ENCODE measurements at places on chromosomes 12 and 14.
A peak's percentile ranks its signal among the peaks of the same experiment; 100 is the strongest.

DNA sequence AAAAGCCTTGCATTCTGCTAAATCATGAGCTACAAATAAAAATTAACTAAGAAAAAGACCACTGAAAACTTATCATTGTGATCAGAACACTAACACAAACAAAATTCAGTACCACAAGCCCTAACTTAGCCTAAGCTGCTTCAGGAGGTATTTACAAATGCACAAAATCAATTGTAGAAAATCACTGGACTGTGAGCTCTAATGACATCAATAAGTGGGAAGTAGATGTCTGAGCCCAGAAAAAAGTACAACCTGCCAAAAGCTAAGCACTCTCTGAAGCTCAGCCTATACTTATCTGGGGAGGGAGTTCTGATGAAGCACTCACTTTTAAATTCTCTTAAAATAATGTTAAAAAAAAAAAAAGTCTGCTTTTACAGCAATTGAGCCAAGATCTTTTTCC is 92.9 kb downstream of the SLCO1B1 start:
- DNase-seq = no peak

DNA sequence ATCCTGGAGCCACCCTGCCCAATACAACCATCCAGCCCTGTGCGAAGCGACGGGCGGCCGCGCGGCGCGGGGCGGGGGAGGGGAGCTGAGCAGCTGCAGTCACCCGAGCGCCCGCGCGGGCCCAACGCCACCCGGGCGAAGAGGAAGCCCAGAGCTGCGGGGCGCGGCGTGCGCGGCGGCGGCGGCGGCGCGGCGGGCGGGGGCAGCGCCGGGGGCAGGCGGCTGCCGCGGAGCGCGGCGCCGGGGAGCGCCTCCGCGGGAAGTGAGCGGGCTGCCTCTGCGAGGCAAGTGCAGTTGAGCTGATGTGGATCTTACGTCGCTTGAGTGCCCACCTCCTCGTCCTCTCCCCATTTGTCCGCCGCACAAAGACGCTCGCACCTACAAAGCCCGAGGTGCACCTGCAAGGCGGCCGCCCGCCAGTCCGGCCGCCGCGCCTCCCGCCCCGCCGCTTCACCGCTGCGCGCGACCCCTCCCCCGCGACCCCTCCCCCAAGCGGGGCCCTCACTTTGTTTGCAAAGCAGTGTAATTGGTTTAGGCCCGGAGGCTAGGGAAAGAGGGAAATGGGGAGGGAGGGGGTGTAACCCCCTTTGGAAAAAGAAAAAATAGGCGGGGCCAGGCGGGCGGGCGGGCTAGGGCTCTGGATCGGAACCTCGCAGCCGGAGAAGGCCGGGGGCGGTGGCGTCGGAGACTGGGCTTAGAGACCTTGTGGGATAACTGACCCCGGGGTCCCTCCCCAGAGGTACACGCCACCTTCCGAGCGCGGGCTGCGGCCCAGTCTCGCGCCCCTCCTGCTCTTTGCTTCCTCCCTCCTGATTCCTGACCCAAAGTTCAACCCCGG is at the start of the genes FOXA1 and TTC6:
FOXA1 (minus strand) TSS at position 279 of the 838 bp plus-strand sequence; CDS start at position 2, 277 bp downstream.
TTC6 (plus strand) TSS at position 659 of the 838 bp plus-strand sequence. CDS start 26,436 bp downstream, outside the sequence.
- no peak for DNase-seq

DNA sequence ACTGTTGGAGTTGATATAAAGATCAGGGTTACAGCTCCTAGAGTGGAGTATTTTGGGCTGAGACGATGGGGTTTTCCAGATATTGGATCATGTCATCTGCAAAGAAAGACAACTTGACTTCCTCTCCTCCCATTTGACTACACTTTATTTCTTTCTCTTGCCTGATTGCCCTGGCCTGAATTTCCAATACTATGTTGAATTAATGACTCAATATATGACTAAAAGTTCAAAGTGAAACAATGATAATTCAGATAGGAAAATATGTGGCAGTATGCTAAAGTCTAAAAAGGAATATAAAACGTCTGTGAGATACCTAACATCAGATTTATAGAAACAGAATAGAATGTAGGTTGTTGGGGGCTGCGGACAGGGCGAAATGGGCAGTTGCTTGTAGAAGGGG is 72.2 kb downstream of the BHLHE41 start:
- DNase-seq = no peak

DNA sequence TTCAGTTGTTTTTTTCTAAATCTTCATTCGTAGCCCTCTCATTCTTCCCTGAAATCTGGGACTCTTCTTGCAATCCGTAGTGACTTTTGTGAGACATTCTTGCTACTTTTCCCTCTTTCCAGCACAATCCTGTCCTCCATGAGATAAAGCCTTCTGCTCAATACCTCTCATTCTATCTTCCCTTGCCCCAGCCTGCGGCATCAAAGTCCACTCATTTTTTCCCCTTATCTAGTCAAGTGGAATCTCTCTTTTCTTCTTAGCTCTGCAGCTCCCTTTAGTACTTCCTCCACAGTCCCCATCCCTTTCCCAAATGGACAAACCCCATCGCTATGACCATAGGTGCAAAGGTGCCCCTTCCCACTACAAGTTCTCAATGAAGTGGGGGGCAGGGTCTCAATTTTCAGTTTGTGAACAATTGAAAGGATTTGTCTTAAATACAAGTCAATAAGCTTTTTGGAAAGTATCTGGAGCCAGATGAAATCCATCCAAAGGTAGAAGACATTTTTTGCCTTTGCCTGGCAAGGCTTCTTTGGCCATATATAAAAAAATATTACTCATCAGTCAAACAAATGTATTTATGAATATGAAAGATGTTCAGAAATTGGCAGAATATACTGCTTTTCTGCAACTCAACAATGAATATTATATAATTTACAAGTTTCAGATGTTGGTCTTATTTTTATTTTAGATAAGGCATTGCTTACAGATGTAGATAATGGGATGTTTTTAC is 179.4 kb downstream of the SNAPC1 start:
- DNase-seq = no peak

- no peak for DNase-seq
Measured at GRCh38 chr14:78412475-78412874, 242.3 kb downstream of the NRXN3 start.

DNA sequence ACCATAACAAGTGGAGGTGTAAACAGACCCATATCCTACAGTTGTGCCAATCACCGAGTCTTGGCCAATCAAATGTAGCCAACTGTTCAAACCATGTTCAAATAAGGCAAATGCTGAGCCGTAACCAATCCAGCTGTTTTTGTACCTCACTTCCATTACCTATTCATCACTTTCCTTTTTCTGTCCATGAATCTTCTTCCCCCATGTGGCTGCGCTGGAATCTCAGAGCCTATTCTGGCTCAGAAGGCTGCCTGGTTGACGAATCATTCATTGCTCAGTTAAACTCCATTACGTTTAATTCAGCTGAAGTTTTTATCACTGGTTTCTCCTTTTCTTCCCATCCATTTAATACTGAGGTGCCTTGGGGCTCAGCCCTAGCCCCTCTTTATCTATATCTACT is 71.1 kb downstream of the TBC1D30 start:
- no peak for DNase-seq

- no peak for DNase-seq
Measured at GRCh38 chr12:109459247-109459646, 17.9 kb downstream of the KCTD10 start.

- DNase-seq = no peak
Measured at GRCh38 chr12:63400718-63401117, 249.7 kb upstream of the AVPR1A start.

GRCh38 chr12:84046859-84047258 is 865.7 kb downstream of the SLC6A15 start:
- no peak for DNase-seq

DNA sequence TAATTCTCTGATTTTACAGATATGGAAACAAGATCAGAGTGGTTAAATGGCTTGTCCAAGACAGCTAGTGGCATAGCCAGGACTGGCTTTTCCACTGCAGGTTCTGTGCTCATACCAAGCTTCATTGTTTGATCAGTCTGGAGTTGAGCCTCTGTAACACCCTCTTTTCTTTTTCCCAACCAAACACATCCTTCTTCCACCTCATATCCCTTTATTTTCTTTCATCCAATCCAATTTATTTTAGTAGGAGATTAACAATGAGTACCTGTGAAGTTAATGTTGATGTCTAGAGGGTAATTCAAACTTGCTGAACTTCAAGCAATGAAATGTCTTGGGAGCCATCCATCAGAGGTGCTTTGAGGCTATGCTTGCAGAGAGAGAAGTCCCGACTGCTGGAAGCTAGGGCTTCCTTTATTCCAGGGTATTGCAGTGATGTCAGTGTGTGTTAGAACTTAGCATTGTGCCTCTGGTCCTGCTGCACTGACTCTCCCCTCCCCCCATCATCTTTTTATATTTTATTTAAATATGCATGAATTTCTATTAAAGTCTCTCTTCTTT is 452.1 kb upstream of the PDE3A start:
- DNase-seq = no peak

- DNase-seq = no peak
Measured at GRCh38 chr12:109836916-109837315, 3.7 kb upstream of the TRPV4 start.

- DNase-seq = no peak
Measured at GRCh38 chr12:65943388-65944137, 119.3 kb downstream of the HMGA2 start.

DNA sequence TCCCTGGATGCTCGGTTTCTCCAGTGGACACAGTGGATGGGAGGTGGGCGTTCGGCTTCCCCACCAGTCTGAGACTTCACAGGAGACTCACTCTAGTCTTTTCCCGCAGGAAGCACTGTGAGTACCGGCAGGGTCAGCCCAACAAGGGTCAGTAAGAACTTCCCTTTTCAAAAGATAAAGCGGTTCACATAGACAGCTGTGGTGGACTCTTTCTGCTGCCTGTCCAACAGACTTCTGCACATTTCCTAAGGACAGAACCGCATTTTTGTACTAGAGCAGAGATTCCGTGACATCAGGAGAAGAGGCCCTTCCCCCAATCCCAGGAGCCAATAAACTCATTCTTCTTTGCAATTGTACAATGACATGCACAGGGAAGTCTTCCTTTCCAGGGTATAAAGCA is 10.4 kb downstream of the LTBR start:
- DNase-seq = no peak

DNA sequence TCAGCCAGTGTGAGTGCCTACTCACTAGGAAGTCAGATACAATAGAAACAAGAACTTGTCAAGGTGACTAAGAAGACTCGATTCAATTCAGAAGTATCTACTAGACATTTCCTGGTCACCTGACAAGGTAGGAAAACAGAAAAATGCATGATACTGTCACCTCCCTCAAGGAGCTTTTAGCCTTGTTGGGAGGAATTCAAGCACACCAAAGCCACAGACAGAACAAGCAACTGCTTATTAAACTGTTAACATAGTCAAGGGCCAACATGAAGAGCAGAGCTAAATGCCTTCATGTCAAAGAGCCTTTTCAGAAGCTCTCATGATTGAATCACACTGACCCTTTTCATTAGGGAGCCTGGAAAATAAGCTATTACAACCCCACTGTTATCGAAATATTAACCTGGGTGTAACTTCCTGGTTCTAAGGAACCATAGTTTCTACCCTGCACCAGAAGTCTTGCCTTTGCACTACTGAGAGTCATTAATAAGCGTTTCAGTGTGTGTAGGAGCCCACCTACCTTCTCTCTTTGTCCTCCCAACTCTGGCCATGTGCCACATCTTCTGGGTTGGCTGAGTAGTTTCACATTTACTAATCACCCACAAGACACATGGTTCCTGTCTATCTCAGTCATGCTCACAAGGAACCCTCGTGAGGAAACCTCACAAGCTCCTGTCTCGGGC is 31.0 kb upstream of the LGALS3 start:
- peak; percentile 35 for DNase-seq

DNA sequence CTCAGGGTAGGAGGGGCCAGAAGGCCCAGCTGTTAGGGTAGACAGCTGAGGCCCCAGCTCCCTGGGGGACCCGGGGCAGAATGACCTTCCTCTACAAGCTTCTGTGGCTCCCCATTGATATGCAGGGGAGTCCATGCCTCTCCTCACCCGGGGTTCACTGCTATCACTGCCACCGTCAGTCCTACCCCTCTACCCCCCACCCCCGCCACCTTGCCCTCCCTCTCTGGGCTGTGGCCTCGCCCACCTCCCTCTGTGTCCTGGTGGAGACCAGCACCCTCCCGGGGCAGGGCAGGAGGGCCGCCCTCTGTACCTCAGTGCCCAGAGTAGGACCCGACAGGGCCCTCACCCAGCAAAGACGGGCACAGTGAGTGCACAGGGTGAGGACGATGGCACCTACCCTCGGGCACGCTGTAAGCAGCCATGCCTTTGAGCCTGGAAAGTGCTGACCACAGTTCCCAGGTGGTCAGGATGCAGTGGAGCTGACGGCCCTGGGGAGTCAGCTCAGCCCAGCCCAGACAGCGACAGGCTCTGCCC is 88.4 kb upstream of the SFSWAP start:
- no peak for DNase-seq

DNA sequence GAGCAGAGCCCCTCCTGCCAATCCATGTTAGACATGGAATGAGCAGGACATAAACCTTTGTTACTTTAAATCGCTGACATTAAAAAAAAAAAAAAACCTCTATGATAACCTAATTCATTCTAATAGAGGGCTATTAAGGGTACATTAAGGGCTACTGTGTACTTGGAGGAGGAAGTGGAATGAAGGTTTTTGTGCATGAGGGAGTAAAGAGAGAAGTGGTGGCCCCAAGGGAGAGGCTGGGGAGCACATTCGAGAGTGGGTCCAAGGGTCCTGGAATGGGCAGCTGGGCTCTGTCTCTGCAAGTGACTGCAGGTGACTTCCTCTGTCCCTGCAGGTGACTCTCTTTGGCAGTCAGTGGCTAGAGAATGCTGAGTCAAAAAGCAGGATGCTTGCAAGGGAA is 32.1 kb upstream of the PTGDR start:
- DNase-seq = no peak

DNA sequence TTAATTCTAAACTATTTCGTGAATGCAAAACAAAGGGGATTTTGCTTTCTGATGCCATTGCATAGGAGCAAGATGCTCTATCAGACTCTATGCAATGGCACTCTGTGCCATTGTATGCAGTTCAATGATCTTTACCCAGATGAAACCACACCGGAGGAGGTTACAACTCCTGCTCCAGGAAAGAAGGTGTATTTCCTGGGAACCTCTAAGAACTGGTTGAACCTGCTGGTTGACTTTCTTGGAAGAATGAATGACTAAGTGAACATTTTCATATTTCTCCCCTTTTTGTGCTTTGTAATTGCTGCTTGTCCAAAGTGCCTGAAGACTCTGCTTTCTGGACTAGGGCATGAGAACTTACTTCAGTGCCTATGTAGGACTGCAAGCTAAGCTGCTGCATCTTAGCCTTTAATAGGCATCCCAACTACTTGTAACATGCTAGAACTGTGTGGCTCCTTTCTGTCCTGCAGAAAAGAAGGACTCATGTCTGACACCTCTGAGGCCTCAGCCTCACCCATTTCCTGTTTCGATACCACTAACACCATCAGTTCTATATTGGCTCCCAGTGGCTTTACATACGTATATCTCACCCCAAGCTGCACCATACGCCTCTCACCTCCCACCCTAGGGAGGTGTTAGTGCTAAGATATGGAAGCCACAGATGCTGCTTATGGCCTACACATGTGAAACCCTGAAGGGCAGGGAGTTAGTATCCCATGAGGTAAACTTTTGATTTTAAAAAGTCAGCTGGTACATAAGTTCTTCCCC is 193.5 kb upstream of the CNOT2 start:
- no peak for DNase-seq

DNA sequence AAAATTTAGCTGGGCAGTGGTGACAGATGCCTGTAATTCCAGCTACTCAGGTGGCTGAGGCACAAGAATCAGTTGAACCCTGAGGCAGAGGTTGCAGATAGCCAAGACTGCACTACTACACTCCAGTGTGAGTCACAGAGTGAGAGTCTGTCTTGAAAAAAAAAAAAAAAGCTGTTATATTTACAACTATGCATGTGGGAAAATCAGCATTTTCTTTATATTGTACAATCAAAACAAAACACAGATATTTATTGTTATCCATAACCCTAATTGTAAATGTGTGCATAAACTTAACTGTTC is 12.5 kb downstream of the C1R start:
- no peak for DNase-seq

GRCh38 chr12:127943481-127944210 is 323.3 kb upstream of the TMEM132C start:
- DNase-seq = no peak
